Muscle of leg (tissue), 16 donors: ENCODE measurements at places on chromosomes 3 and 15. TPM values are rescaled to one million over a fixed set of nuclear protein-coding genes. Genes with fewer than 3 reads are reported as not detected.

Gene CMTM8
- 0.53 TPM for total RNA-seq

Gene UPK1B
- not detected for total RNA-seq

Gene TTLL13
- total RNA-seq: 0.09 TPM

Gene LMOD3
- total RNA-seq: 90.3 TPM

Gene SEMA5B
- total RNA-seq: 17.7 TPM
